ENCODE measurements at places on chromosomes 7 and 10.

GRCh38 chr10:12048547-12048946 is 5.9 kb upstream of the UPF2 start:
- no peak for DNase-seq

DNA sequence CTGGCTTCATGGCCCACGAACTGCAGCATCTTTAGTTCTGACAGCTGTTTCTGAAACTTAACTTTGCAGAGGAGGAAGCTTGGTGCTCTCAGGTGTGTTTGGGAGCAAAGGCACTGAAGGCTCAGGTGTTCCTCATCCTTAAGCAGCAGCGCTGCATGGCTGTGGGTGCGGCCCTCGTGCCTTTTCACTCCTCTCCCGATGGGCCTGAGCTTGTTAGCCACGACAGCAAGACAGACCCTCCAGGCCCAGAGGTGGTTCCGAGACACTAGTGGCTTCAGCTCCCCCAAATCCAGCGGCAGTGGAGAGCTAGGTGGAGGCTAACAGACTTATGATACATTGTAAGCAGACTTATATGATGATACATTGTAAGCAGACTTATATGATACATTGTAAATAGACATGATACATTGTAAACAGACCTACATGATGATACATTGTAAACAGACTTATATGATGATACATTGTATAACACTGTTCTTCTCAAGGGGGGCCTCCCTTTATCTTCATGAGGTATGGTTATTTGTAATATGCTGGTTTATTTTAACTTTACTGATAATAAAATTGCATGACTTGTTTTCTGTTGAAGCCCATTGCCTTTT is 14.1 kb downstream of the PFKP start:
- no peak for DNase-seq

- DNase-seq: no peak
These were observed 29.2 kb upstream of the GALNTL5 start for GRCh38 chr7:151927011-151927410.

- DNase-seq: no peak
These were observed 653.0 kb upstream of the MGMT start for GRCh38 chr10:128814024-128814423.

DNA sequence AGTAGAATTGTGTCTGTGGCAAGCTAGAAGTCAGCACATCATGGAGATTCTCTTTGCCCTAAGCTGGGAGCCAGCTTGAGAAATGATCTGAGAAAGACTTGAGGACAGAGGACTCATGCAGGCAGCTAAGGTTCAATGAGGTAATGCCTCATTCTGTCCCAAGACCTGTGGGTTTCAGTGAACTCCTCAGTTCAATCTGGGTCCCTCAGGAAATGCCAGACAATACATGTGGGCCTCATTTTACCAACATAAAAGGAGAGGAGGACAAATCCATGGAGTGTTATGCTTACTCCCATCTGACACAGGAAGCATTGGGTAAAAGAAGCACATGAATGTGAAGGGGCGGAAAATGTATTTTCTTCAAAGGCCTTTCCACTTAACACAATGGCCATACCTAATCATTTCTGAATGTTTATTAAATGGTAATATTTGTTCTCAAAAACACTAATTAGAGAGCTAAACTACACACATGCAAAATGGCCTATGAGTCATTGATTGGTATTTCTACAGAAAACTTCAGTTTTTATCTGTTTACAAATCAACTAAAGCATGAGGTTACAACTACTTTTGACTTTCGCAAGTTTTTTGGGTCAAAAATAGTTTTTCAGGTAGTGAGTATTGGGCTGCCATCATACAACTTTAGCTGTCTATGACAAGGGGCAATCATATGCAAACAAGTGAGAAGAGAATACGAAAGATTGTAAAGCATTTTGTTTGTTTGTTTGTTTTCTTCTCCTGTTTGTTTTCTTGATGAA is 205.3 kb downstream of the CHRM2 start:
- no peak for DNase-seq

- DNase-seq: peak; percentile 75
These were observed 103.0 kb upstream of the LSM8 start for GRCh38 chr7:118080947-118081346.

- no peak for DNase-seq
These were observed 48.4 kb downstream of the GATA3 start for GRCh38 chr10:8102708-8103401.

- DNase-seq: no peak
These were observed 93.1 kb downstream of the ZMYND11 start for GRCh38 chr10:228366-228765.

DNA sequence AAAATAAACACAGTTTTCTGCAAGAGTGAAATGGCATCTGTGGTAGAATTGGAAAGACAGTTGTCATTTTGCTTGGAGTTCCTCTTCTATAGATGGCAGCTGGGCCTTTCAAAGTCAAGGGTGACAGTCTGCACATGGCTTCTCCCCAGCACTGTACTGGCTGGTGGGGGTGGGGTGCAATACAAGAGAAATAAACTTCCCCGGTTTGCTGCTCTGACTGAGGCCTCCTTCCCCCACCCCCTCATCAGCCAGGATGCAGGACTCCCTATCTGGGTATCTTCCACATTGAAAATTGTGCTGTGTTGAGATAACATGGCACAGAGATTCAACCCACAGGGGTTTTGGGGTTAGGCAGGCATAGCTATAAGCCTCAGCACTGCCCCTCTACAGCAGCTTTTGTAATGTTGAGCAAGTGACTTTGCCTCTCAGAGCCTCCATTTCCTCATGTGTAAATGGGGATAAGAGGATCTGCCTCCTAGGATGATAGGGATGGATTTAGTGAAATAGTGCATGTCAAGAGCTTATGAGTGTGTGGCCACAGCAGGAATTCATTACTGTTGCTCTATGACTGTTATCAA is 85.8 kb upstream of the WDR11 start:
- DNase-seq: no peak

All from K562 (cell line).